ENCODE measurements at places on chromosomes 13 and 19. TPM values are rescaled to one million over a fixed set of nuclear protein-coding genes. Genes with fewer than 3 reads are reported as not detected.

GRCh38 chr13:22220151-22221135 lies 549.6 kb downstream of the FGF9 start:
- no peak for DNase-seq

The GPR12 gene
- 0.04 TPM for polyA plus RNA-seq

GRCh38 chr19:16436780-16437332 lies 34.9 kb downstream of the EPS15L1 start:
- no peak for DNase-seq

DNA sequence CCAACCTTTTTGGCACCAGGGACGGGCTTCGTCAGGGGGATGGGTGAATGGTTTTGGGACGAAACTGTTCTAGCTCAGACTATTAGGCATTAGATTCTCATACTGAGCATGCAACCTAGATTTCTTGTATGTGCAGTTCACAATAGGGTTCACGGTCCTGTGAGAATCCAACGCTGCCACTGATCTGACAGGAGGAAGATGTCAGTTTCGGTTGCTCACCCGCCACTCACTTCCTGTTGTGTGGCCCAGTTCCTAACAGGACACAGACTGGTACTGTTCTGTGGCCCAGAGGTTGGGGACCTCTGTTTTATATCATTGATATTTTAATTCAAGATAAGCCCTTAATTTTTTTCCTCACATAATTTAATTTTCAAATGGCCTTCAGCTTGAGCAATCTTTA lies 26.7 kb upstream of the TDRD3 start:
- DNase-seq: no peak

GRCh38 chr13:110471833-110472162 lies 89.7 kb downstream of the RAB20 start:
- DNase-seq: no peak

- DNase-seq: no peak
These were observed 15.2 kb downstream of the UPF1 start for GRCh38 chr19:18846862-18847548.

The SYDE1 gene
- 6.4 TPM for polyA plus RNA-seq

The SLAIN1 gene
- not detected for polyA plus RNA-seq
